Left forelimb (tissue), 1 donor: ENCODE measurements at places on chromosomes 7 and 10.
A peak's percentile ranks its signal among the peaks of the same experiment; 100 is the strongest.

DNA sequence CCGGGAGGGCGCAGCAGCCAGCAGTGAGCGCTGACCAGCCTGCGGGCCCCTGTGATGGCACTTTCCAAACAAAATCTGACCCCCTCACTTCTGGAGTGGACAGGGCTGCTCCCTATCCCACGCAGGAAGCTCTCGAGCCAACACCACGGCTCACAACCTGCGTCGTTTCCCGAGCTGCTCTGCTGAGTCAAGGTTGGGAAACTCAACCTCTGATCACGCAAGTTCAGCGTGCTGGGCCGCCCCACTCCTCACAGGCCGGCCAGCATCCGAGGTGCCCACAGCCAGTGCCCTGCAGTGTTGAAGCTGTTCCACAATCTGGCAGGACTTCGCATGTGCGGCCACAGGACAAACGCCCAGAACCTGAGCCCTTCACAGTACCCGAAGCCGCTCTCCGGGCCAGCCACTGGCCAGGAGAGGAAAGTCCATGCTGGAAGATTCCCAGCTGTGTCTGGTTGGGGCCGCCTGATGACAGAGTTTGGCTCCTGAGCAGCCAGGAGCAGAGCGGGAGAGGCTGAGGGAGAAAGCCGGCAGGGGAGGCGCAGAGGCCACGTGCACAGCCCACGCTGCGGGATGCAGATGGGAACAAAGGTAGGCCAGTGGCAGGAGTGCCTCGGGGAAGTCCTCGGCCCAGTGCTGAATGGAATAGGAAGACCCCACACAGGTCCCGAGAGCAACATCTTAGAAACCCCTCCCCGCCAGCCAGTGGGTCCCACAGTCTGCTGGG, 263.3 kb upstream of the TCERG1L start:
- peak; percentile 37 for DNase-seq

DNA sequence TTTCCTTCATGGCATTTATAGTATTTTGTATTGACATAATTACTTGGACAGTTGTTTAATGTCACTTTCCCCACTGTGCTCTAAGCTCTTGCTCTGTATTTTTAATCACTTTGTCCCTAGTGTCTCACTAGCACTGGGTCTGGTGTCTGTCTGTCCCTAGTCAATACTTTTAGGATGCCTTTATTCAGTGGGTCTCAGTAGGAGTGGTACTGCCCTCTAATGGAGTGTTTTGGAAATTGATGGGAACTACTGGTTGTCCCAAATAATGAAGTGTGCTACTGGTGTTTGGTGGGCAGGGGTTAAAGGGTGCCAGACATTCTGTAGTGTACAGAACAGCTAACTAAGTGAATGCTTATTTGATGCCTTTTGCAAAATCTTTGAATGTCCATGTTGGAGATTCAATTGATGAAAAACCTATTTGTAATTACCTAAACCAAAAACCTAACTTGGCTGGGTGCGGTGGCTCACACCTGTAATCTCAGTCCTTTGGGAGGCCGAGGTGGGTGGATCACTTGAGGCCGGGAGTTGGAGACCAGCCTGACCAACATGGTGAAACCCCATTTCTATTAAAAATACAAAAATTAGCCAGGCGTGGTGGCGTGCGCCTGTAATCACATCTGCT, 33.3 kb downstream of the CDK14 start:
- no peak for DNase-seq

DNA sequence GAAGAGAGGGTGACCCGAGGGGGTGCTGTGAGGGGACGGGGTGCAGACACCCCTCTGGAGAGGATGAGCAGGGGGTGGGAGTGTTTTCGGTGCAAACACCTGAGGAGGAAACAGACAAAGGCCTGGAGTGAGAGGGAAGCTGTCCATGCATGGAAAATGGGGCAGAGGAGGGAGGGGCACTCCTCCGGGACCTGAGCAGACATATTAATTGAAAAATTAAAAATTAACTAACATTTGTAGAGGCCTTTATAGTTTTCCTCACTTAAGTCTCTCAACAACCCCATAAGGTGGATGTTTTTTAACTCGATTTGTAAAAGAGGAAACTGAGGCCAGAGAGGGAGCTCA, 1.2 kb downstream of the VPS37D start:
- no peak for DNase-seq

DNA sequence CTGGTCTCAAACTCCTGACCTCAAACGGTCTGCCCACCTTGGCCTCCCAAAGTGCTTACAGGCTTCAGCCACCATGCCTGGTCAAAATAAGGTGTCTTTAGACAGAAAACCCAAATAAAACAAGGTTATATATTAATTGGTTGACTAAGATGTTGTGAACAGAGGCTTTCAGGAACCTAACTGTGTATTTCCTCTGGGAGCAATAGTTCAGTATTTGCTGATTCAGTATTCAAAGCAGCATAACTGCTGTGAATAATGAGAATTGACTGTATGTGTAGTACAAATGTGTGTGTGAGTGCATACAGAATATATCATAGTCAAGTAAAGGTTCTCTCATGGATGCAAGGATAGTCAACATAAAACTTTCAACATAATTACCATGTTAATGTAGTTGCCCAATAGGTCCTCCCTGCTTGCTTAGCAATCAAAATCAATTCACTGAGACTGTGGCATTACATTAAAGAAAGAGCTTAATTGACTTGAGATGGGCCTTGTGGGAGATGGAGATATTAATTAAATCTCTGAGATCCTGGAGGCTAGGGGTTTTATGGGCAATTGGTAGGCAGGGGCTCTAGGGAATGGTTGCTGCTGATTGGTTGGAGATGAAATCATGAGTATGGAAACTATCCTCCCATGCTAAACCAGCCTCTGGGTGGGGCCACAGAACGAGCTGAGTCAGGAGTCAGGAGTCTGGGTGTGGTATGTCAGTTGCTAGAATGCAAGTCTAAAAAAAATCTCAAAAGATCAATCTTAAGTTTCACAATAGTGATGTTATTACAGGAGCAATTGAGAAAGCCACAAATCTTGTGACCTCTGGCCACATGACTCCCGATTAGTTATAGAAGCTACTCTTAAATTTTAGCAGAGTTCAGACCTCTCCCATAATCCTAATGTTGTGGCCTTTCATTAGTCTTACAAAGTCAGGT, 162.7 kb downstream of the AKR1D1 start:
- no peak for DNase-seq

- DNase-seq = no peak
Observed at GRCh38 chr10:14904316-14904732, 25.7 kb downstream of the SUV39H2 start.

- DNase-seq = no peak
Observed at GRCh38 chr10:113849946-113850345, 3.9 kb downstream of the DCLRE1A start.

GRCh38 chr7:123343611-123344010, 143.8 kb upstream of the SLC13A1 start:
- no peak for DNase-seq

DNA sequence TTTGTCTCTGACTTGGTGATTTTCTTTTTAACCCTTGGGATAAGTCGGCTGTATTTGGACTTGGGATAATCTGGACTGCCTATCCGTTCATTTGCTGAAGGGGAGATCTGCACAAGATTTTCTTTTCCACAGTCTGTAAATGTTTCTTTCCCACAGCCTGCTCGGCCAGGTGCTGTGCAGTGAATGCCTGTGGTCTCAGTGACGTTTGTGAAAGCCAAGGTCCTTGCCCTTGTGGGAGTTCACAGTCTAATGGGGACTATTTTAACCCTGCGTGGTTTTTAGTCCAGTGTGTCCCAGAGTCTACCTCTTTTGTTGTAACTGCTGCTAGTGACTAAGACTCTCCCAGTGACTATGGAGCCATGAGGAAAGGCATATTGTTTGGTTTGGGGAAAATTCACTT, 8.9 kb downstream of the PNLIP start:
- no peak for DNase-seq

DNA sequence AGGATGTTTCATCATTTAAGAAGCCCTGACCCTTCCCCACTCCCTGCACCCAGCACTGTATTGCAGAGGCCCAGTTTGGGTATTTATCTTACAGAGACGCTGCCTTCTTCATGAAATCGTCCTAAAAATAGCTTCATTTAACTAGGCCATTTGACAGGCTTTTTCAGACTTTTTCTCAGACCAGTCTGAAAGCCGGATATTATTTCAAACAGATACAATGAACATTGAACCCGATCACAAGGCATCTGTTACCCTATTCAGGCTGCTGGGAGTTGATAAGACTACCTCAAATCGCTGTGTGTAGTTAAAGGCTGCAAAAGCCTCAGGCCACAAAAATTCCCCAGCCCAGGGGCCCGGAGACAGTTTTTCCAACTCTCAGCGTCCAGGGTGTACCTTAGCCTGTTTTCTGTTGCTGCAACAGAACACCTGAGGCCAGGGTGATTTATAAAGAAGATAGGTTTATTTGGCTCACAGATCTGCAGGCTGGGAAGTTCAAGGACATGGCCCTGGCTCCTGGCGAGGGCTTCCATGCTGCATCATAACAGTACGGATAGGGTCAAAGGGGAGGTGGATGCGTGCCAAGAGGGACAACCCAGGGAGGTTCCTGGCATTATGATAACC, 130.7 kb upstream of the SH2B2 start:
- no peak for DNase-seq

DNA sequence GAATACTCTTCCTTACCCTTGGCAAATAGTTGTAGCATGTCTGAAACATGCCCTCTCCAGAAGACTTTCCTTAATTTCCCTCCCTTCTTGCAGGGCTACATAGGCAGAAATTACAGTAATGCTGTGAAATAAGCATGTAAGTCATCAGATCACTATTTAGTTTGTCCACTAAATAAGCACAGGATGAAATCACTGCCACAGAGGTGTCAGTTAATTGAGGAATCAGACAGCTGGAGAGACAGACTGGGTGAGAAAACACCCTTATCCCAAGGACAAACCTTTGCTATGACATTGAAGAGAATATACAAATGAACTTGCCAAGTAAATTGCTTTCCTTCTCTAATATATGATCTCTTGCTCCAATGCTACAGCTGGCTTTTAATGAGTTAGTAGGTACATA, 129.3 kb downstream of the CHRM2 start:
- no peak for DNase-seq

DNA sequence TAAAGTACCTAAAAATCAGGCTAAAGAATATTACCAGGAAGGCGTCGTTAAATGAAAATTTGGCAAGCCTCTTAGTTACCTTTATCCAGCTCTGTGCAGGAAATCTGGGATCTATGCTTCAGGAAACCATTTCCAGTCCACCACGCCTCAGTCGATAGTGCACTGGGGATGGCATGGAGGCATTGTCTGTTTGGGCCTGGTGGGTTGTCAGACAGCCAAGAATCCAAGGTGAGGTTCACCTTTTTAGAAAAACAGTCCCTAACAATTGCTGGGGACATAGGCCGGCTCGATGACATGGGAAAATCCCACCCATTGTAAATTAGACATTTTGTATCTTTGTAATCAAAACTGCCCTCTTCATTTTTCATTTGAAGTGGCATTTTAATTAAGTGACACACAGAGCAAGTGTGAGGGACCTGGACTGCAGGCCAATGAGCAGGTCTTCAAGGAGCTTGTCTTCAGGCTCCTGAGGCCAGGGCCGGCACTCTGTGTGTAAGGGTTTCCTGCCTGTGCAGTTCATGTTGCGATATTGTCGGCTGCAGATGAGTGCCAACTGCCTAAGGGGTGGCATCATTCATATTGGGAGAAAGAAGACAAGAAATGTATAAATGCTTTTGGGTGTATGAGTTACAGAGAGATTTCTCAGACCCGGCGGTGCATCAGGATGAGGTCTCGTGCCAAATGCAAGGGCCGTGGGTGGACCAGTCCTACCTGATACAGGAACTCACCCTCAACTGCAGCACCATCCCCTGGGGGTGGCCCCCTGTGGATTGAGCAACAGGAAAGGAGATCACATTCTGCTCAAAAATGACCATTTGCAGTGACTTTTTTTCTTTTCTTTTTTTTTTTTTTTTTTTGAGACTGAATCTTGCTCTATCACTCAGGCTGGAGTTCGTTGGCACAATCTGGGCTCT, 80.8 kb downstream of the PTPRE start:
- peak; percentile 52 for DNase-seq

GRCh38 chr7:34133356-34133982, 228.1 kb downstream of the BMPER start:
- no peak for DNase-seq

DNA sequence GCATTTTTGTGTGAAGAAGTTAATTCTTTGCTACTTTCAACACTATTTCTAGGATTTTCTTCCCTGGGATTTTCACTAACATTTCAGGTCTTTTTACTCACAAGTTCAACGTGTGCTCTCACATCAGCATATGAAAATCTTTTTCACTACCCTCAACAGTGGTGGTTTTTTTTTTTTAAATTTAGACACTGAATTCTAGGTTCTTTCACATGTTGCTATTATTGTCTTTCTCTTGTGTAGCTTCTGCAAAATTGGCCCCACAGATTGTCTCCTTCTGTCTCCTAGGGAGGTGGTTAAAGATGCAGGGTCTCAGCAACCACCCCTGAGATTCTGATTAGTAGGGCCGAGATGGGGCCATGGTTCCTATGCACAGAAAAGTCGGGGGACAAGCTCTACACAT, 165.0 kb upstream of the GPR26 start:
- DNase-seq = no peak

DNA sequence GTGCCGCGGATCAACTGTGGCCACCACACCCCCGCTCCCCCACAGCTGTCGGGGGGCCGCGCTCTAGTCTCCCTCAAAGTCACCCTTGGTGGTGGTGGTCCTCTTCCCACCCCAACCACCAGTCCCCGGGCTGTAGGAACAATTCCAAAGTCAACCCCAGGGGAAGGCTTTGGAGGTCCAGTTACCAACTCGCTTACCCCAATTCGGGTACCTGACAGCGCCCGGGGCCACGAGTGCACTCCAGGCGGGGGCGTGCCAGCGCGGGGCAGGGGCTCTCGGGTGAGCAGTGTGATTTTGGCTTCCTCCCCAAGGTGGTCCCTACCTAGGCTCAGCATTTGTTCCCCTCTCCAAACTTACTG, 584 bp upstream of the ZMIZ1 start:
- DNase-seq = no peak

DNA sequence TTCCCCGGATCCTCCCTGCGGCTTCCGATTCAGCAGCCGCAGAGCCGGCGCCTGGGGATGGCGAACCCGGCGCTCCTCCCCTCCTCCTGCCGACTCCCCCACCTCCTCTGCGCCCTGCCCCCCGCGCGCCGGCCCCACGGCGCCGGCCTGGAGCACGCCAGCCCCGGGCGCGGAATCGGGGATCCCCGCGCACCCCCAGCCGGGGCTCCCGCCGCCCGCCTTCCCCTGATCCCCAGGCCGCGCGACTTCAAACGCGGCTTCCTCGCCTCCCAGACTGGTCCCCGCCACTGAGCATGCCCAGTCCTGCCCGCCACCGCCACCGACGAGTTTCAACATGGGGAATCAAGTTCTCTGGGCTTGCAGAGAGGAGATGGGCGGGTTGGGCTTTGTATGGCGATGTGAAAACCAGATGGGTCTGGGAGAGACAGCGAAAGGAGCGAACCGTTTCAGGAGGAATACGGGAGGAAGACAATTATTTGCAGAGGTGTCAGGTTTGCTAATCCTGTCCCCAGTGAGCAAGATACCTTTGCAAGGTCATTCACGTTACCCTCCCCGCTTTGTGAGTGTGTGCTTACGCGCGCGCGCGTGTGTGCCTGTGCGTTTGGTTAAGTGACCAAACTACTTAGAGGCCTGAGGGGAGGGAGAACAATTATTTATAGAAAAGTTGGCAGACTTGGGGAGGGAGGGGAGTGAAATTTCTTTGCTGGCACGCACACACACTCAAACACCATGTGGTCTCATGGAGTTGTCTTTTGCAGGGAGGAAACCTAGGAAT, at the start of gene PANK1:
PANK1 (minus strand) TSS at position 276 of the 775 bp plus-strand sequence. CDS start 351 bp downstream, outside the sequence.
- DNase-seq = peak; percentile 87
